ENCODE measurements at places on chromosomes 6 and 20.

DNA sequence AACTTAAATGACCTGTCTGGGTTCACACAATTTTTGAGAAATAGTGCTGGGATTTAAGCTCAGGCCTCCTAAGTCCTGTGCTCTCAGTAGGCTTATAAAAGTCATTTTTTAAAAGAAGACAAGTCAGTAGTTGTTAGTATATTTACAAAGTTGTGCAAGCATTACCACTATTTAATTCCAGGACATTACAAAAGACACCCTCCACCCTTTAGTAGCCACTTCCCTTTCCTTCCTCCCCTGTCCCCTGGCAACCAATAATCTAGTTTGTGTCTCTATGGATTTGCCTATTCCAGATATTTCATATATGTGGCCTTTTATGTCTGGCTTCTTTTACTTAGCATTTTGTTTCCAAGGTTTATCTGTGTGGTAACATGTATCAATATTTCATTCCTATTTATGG lies 37.6 kb downstream of the HMGN3 start:
- no peak for DNase-seq

- no peak for DNase-seq
Observed at GRCh38 chr20:36855241-36855657, 20.7 kb upstream of the TLDC2 start.

DNA sequence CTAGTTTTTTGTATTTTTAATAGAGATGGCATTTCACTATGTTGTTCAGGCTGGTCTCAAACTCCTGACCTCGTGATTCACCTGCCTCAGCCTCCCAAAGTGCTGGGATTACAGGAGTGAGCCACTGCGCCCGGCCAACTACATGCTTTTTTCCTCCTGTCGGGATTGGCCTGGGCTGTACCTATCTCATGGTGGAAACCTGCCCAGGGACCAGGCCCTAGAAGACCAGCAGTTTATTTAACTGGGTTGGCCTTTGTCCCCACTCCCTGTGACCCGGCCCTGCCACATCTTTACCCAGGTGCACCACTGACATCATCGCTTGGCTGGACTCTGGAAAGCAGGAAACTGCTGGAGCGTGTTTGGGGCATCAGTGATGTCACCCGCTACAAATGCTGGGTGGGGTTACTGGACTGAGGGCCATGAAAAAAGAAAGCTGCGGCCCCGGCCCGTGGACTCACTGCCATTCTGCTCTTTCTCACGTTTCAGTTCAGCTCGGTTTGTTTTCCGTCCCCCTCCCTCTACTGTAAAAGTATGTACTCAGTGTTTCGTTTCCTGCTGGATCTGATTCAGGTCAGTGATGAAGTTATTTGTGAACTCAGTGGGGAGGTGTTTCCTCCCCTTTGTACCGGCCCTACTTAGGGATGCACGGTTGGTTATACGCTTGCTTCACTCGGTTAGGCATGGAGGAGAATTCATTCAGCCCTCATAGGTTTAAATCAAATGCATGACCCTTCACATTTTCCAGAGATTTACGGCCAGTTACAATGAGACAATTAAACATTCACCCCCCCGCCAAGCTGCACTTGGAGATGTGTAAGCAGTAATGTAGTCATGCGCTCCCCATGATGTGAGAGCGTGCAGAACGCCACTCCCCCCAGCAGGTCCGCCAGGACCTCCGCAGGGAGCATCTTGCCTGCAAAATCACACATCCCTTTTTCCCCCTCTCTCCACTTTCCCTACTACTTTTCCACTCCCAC lies 179.3 kb downstream of the MTHFD1L start:
- peak; percentile 61 for DNase-seq

DNA sequence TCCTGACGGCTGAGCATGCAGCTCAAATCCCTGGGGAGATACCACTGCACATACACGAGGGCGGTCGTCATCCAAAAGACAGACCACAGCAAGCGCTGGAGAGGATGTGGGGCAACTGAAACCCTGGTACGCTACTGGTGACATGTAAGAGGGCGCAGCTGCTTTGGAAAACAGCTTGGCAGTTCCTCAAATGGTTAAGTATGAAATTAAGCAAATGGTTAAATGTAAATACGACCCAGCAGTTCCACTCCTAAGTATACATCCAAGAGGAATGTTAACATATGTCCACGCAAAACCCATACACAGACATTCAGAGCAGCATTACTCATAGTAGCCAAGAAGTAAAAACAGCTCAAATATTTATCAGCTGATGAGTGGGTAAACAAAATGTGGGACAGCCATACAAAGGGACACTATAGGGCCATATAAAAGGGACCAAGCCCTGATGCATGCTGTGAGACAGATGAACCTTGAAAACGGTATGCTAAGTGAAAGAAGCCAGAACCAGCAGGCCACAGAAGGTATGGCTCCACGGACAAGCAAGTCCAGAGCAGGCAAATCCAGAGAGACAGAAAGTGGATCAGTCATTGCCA lies 38.5 kb downstream of the RIPOR3 start:
- no peak for DNase-seq

- no peak for DNase-seq
Observed at GRCh38 chr20:7237251-7237650, 469.8 kb downstream of the BMP2 start.

GRCh38 chr6:157996201-157996712 lies 14.6 kb downstream of the SYNJ2 start:
- no peak for DNase-seq

DNA sequence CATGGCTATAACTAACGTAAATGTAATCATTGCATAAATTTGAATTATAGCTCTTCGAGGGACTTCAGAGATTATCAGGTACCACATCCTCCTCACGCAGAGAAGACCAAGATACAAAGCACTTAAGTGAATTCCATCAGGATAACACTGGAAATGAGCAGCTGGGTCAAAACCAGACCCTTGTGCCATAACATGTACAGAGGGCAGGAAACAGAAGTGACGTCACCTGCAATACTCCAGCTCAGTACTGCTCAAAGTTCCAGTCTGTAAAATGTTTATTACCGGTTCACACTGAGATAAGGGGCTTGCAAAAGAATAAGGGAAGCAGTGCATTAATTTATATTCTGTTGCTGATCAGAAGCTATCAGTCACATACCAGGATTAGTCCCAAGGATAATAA lies 45.8 kb downstream of the RGS17 start:
- peak; percentile 27 for DNase-seq

All from LHCN-M2 (cell line).